ENCODE measurements at places on chromosomes 12 and 14. TPM values are rescaled to one million over a fixed set of nuclear protein-coding genes. Genes with fewer than 3 reads are reported as not detected.

- no peak for DNase-seq
These were observed 74.4 kb downstream of the VCPKMT start for GRCh38 chr14:50041980-50042379.

DNA sequence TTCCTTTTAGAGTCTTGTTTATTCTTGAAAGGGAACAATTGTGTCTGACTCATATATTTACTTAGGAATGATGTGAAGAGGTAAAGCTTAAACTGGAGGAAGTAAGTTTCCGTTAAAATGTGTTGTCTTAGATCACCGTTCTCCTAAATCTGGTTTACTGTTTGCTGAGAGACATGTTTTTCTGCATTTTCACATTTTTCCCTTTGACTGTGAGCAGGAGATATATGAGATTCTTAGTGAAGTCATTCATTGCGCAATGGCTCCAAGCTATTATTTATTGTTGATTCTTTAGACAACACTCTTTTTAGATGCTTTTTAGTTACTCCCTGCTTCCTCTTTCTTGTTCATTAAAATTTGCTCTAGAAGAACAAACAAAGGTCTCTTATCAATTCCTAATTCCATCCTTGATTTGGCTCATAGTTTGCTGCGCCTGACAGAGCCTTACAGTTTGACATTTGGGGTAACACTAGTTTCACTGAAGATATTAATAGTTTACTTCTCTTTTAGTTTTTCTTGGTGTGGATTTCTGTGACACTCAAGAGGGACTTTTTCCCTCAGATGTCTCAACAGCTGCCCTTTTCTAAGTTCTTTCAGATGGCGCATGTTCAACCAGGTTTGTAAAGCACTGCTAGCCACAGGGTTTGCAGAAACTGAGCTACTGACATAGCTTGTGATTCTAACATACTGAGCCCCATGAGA lies 11.4 kb downstream of the CLECL1 start:
- no peak for DNase-seq

GRCh38 chr14:96047101-96047500 lies 7.9 kb downstream of the C14orf132 start:
- DNase-seq = no peak

GRCh38 chr14:95876761-95877538 lies at the start of gene TUNAR:
Gene TUNAR (plus strand): TSS chr14:95876832.
- no peak for DNase-seq

DNA sequence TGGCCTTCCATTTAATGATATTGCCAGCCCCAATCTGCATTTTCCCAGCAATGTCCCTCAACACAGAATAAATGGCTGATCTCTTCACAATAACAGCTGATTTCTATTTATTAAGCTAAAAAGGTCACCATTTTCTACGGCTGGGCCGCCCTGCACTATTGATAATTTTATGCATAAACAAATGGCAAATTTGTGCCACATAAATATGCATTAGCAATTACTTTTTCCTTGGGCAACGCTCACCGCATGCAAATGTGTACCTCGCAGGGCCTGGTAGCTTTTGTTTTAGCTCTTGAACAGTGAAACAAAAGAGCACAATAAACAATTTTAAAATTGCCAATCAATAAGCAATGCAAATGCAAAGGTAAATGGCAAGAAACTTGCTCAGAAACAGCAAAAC lies 331.9 kb upstream of the SOX5 start:
- no peak for DNase-seq

Gene PZP
- 1.6 TPM for total RNA-seq

- DNase-seq = no peak
These were observed 2.2 kb downstream of the PAWR start for GRCh38 chr12:79688376-79689060.

- no peak for DNase-seq
These were observed 83.1 kb downstream of the ANO6 start for GRCh38 chr12:45298721-45299692.

Gene HOXC13
- not detected for total RNA-seq

Gene HOXC12
- total RNA-seq = not detected

- DNase-seq = peak; percentile 42
These were observed 4.4 kb upstream of the CEBPE start for GRCh38 chr14:23123419-23123818.

Gene MYRFL
- total RNA-seq = not detected

GRCh38 chr14:99544991-99545390 lies 59.0 kb downstream of the CCDC85C start:
- no peak for DNase-seq

- no peak for DNase-seq
These were observed 527 bp upstream of the ATP23 start for GRCh38 chr12:57940915-57941164.

Gene CLECL1
- 0.84 TPM for total RNA-seq

DNA sequence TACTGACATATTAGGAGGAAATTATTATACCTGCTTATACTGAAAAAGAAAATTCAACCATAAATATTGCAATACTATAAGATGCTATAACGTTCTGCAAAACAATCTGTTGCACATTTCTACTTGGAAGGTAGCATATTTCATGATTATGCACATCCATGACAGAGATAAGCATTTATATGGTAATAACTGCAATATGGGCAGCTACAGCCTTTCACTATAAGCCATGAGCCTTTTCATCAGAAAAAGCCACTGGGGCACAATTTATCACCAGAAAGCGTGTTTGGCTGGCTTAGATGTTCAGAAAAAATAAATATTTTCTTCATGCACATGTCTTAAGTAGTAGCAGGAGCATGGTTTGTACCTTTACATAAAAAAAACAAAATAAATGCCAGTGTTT lies 340.7 kb downstream of the GALC start:
- DNase-seq = no peak

Gene ERGIC2
- 33.6 TPM for total RNA-seq

- DNase-seq = peak; percentile 49
These were observed at the start of gene GABARAPL1 for GRCh38 chr12:10212739-10213131. Gene GABARAPL1 (plus strand): TSS chr12:10212877. CDS start chr12:10213130, 253 bp downstream.

GRCh38 chr14:94081386-94081820 lies 293 bp downstream of the IFI27L1 start:
- DNase-seq = no peak

GRCh38 chr14:74444866-74445265 lies 18.9 kb upstream of the SYNDIG1L start:
- DNase-seq = no peak

DNA sequence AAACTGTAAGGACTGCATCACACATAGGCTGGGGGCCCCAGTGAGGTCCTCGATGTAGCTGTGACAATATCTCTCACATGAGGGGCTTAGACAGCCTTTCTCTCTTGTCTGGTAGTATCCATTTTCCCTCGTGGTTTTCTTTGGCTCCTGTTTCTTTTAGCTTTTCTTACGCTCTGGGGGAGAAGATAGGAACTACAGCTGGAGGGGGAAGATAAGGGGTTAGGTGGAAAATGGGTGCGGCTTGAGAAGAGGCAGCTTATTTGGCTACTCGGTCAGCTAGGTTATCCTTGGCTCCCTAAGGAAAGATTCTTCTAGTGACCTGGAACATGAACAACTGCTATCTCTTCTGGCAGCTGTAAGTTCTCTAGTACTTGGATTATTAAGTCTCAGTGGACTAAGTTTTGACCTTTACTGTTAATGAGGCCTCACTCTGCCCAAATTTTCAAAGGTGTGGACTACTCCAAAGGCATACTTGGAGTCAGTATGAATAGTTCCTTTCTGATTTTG lies 28.7 kb upstream of the CPNE8 start:
- DNase-seq = no peak

DNA sequence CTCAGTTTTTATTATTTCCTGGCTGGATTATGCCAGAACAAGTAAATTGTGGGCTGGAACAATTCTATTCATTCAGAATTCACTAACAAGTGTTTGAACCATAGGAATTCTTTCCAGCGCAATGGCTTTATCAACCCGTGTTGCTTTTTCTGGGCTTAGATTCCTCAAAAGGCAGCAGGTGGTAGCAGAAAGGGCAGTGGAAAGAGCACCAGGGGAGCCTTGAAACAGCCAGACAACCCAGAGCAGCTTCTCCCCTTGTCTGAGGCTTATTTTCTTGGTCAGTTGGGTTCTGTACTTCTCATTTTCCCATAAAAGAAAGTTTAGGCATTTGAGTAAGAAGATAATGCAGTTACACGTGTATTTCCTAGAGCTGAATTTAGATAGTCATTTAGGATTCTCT lies 130.7 kb downstream of the OTOGL start:
- no peak for DNase-seq

DNA sequence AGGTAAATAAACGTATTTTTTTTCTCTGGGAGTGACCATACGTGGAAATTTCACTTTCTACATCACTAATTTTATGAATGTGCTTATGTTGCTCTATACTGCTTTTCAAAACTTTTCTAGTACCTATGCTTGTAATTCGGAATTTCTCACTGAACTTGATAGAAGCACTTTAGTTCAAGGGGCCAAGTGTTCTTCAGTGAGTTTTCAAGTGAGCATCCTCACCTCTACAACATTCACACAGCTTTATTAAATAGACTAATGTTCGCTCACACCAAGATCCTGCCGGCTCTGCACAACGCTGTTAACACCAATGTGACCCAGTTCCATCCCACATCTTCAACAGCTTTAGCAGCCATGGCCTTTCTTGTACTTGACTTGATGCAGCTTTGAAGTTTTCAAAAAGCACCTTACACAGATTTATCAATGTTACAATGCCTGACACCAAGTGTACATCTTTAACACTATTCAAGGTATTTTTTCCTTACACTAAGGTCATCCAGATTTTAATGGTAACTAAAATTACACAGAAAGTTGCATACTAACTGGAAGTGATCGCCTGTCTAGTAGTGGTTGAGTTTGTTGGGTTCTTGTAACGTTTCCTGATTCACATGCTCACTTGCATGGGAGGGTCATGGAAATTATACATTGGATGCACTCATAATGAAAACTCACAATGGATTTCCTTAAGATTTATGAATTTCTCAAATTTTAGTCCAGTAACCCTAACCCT lies 4.5 kb downstream of the UBC start:
- DNase-seq = no peak

Gene LGALS3
- 331 TPM for total RNA-seq

DNA sequence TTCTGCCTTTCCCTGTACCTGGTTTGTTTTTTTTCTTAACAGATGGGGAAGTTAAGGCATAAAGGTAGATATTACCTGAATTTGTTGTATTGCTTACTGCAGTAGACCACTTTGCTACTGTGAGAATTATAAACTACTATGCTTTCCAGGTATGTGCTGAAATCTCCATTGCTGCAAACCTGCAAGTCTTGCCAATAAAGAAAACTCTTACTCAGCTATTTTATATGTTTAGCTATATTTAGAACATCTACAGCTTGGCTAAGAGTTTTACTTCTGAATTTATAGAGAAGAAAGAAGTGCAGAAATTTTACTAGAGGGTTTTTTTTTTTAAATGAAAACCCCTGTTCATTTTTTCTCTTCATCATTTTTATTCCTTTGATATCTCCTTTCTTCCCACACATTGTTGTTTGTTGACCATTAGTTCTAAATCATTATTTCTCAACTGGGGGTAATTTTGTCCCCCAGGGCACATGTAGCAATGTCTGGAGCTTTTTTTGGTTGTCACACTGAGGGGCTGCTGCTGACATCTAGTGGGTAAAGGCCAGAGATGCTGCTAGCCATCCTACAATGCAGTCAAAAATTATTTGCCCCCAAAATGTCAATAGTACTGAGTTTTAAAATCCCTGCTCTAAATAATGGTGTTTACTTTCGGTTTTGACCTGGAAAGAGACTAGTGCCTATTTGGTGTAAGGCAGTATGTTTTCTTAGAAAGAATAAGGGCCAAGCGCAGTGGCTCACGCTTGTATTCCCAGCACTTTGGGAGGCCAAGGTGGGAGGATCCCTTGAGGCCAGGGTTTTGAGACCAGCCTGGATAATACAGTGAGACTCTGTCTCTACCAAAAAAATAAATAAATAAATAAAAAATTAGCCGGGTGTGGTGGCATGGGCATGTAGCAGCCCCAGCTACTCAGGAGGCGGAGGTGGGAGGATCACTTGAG lies 48.6 kb downstream of the PCNX1 start:
- no peak for DNase-seq

DNA sequence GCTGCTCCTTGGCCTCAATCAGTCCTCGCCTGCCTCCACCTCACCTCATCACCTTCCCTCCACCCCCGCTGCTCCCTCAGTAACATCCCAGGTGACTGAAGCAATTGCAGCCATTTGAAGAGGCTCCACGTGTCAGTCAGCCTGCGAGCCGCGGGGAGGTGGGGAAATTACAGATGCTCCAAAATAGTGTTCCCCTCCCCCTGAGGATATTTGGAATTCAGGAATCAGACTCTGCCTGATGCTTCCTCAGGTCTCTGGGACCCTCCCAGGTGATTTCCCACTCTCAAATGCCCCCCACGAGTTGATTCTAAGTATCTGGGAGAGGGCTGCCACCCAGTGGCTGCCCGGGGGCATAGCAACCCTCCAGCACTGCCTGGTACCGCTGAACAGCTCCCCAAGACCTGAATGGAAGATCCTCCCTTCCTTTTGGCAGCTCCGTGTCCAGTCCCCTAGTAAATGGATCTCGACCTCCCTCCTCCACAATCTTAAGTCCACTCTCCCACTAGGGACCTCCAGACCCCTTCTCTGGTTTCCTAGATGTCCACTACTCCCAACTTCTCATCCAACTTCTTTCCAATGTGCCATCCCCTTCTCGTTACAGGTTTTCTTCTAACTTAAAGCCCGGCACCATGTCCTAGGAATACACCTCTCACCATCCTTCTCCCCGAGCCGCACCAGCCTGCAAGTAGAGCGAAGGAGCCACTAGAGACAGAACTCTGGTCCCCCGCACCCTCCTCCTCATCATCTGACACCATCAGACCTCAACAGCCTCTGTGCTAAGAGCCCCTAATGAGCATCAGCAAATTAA lies 1.4 kb upstream of the ASIC1 start:
- no peak for DNase-seq

- DNase-seq = no peak
These were observed 388.6 kb downstream of the RAD51B start for GRCh38 chr14:68208218-68208617.

Data from omental fat pad (tissue), 4 donors.